Activated CD8-positive, alpha-beta memory T cell treated with anti-CD3 and anti-CD28 coated beads for 4 hours (primary cell): ENCODE measurements at places on chromosomes 2 and 18.

- no peak for DNase-seq
Observed at GRCh38 chr2:1521878-1522830, 108.9 kb downstream of the TPO start.

- DNase-seq = no peak
Observed at GRCh38 chr2:80303909-80304837, at the start of gene LRRTM1. Gene LRRTM1, minus strand, starts transcription at chr2:80304752. Its CDS starts 933 bp downstream, at chr2:80303819.

GRCh38 chr2:139067874-139068273 is 287.7 kb upstream of the NXPH2 start:
- DNase-seq = no peak

DNA sequence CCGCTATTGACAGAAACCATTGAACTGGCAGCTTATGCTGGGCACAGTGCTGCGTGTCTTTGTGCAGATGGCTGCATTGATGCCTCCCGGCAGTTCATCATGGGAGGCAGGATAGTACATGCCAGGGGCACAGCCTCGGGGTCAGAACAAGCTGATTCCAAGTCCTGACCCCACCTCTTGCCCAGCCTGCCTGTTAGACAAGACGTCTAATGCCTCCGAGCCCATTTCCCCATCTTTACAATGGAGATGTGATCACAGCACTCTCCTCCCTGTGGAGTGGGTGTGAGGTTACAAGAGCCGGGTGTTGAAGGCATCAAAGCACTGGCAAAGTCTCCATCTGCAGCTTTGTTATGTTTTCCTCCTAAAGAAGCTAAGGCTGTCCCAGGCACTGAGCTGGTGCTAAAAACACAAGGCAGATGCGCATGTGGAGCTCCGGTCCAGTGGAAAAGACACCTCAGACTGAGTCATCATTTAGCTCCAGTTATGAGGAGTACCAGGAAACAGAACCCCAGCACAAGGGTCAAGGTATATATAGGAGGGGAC is 125.7 kb upstream of the EPAS1 start:
- no peak for DNase-seq

GRCh38 chr2:203177361-203177760 is 61.5 kb upstream of the CYP20A1 start:
- no peak for DNase-seq

GRCh38 chr2:70668432-70668831 is 99.6 kb downstream of the ADD2 start:
- DNase-seq = no peak

DNA sequence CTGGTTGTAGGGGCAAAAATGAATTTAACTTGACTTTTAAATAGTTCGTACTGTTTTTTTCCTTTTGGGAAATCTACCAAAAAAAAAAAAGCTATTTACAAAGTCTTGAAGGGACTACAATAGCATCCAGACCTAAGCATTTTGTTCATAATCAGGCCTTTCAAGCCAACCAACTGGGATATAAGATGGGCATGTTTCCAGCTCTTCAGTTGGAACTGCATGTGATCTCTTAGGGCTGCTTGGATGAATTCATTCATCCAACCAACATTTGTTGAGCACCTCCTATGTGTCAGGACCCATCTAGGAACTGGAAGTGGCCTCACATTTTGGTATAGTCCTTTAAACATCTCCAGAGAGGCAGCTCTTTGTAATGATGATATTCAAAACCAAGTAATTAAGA is 98.6 kb downstream of the AAK1 start:
- no peak for DNase-seq

GRCh38 chr2:134736167-134736880 is 17.5 kb upstream of the TMEM163 start:
- no peak for DNase-seq

GRCh38 chr2:239143858-239144712 is 256.7 kb downstream of the HDAC4 start:
- DNase-seq = no peak

GRCh38 chr2:24220554-24221291 is 45.9 kb downstream of the FAM228A start:
- no peak for DNase-seq

GRCh38 chr2:240604291-240604938 is 17.9 kb downstream of the CAPN10 start:
- no peak for DNase-seq

DNA sequence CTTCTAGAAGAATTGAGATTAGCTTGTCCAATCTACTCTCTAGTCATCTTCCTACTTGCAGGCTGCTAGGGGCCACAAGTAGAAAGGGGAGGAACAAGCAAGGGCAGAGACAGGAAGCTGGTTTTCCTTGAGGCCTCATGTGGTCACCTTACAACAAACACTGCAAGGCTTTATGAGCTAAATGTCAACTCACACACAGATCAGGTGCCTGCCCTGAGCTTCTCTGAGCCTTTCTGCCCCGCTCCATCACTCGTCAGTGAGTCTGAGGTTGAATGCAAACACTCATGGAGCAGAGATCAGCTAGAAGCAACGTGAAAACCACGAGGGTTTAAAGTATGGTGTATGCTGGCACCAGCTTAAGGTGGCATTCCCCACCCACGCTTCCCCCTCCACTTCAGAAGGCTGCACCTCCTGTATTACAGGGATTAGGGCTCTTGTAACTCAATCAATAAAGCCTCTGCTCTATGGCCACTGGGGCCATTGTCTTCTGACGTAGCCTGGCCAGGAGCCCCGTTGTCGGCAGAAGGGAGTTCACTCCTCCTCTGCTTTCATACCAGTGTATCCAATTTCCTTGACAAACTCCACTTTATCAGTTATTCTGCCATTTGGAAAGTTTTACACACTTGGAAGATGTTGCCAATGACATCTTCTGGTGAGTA is 5.4 kb upstream of the CRYGC start:
- DNase-seq = no peak

GRCh38 chr2:213034585-213034984 is 116.8 kb downstream of the IKZF2 start:
- no peak for DNase-seq

GRCh38 chr2:199490049-199490448 is 32.3 kb upstream of the SATB2 start:
- DNase-seq = no peak

DNA sequence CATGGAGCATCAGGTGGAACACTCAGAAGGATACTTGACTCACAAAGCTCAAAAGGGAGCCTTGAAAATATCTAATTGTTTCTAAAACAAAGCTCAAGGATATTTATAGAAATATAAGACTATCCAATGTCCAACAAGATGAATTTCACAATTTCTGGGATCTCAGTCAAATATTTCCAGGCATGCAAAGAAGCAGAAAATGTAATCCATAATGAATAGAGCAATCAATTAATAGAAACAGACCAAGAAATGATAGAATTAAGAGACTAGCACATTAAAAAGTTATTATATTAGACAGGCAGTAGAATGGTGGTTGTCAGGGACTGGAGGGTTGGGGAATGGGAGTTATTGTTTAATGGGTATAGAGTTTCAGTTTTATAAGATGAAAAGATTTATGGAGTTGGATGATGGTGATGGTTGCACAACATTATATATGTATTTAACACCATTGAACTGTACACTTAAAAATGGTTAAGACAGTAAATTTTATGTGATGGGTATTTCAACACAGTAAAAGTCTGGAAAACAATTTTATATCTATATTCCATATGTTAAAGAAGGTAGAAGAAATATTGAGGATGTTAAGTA is 189.9 kb upstream of the PIEZO2 start:
- DNase-seq = no peak

GRCh38 chr2:60104514-60105505 is 448.6 kb downstream of the BCL11A start:
- DNase-seq = no peak

GRCh38 chr18:26700201-26700600 is 151.8 kb upstream of the KCTD1 start:
- DNase-seq = no peak

GRCh38 chr18:73724958-73725357 is 422.7 kb downstream of the FBXO15 start:
- no peak for DNase-seq

DNA sequence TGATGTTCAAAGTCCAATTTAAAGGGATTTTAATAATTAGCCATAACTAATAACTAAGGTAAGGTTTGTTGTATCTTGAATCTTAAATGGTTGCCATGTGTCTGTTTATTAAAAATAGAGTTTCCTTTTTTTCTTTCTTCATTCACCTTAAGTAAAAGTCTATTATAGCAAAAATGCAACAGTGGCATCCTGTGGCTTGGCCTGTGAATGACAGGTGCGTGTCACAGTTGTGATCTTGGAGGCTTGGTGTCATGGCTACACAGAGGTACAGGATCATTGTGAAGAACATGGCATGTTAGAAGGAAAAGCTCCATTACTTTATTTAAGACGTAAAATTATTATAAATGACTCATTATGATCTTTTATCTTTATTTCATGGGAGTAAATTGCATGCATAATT is 246.1 kb downstream of the BCL2 start:
- no peak for DNase-seq

DNA sequence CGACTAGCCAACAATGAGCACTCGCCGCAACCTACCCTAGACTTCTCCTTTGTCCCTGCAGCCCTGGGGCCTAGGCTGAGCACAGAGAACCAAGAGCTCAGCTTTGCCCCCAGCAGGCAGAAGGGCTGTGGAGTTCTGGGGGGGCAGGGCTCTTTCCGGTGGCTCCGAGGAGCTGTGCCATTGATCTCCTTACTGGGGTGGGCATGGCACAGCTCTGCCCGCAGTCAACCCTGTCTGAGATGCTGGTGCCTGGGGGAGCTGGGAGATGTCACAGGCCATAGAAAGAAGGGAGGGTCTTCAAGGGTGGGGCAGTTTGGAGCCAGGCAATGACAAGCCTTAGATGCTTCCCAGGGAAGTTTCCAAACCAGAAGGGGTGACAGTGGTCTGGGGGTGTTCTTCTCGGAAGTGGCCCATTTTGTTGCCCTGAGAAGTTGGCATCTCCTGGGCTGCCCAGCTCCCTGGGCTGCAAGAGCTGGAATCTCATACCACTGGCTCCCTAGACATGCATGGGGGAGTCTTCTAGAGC is 14.1 kb upstream of the GPR55 start:
- no peak for DNase-seq

- no peak for DNase-seq
Observed at GRCh38 chr18:13836559-13836958, 12.6 kb downstream of the MC5R start.

- no peak for DNase-seq
Observed at GRCh38 chr2:216758256-216759155, 63.2 kb upstream of the IGFBP5 start.

- no peak for DNase-seq
Observed at GRCh38 chr2:34179511-34179910, 580.4 kb upstream of the FAM98A start.

- no peak for DNase-seq
Observed at GRCh38 chr2:173957517-173957916, 7.7 kb downstream of the SP3 start.

DNA sequence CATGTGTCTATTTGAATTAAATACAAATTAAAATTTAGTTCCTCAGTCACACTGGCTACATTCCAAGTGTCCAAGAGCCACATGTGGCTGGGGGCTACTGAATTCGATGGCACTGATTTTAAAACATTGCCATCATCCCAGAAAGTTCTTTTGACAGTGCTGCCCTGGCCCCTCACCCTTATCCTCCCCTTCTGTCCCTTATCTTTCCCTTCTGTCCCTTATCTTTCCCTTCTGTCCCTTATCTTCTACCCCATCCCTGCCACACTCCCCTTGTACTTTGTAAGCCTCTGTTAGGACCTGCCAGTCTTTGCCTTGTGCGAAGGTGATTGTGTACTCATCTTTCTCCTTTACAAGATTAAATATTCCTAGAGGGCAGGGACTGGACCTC is 85.2 kb downstream of the DNMT3A start:
- no peak for DNase-seq

DNA sequence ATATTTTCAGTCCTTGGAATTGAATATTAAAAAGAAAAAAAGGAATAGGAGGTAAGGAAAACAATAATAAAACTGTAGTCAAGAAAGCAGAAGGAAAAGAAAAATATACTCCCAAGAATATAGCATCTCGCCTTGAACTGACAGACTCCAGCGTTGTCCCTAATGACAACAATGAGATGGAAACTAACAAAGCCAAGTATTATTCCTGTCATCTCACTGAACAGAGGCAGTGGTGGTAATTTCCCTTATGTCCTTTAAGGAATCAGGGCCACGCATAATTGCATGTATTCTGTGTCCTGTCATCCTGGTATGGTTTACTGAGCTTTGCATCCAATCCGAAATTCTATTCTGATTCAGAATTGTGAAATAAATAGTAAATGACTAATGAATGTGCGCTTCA is 158.9 kb downstream of the LRRTM4 start:
- no peak for DNase-seq

DNA sequence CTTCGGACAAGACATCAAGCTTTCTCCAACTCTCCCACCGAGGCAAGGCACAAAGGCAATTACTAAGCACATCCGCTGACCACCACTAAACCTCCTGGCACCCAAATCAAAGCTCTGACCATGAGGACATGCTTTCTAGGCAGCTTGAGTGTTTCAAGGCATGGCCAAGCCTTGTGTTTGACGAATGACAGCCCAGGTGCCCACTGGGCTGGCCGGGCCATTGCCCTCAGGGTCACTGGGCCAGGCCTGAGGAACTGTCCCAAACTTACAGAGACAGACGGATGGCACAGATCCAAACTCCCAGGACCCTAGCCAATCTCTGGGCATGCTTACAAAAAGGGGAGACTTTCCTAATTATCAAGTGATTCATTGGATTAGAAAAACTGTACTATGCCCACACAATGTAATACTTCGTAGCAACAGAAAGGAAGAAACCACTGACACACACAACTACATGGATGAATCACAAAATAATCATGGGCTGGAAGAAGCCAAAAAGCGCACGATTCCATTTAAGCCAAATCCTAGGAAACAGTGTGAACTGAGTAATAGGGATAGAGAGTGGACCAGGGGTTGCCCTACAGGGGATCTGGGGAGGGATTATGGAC is 20.2 kb downstream of the CRACDL start:
- no peak for DNase-seq

GRCh38 chr2:241122376-241123002 is 20.4 kb upstream of the MTERF4 start:
- DNase-seq = no peak

GRCh38 chr2:174591740-174592139 is 5.9 kb downstream of the WIPF1 start:
- DNase-seq = no peak

GRCh38 chr2:174120346-174120745 is 128.0 kb downstream of the OLA1 start:
- DNase-seq = no peak

DNA sequence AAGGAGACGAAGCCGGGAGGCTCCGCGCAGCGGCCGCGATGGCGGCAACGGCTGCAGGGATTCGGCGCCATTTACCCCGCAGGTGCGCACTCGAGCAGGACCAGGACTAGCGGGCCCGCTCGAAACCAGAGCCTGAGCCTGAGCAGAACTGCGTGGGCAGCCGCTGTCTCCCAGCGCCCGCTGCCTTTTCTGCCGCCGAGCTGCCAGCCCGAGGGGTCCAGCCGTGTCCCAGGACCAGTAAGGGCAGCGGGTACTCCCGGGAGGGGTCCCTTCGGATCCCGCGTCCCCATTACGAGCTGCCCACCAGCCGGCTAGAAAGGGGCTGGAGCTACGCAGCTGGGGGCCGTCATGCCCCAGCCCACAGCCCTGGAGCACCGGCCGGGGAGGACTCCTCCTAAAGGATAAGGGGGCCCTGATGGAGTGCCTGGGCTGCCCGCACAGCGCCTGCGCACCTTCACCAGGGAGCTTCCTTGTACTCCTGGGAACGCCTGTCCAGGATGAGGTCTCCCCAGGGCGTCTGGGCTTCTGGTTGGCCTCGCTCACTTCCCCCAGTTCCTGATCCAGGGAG is 9.9 kb downstream of the ALPP start:
- DNase-seq = no peak

- no peak for DNase-seq
Observed at GRCh38 chr2:189959450-189959849, 103.1 kb downstream of the MSTN start.

GRCh38 chr2:175984846-175985245 is 17.2 kb downstream of the LNPK start:
- DNase-seq = no peak

- no peak for DNase-seq
Observed at GRCh38 chr2:126749537-126749936, 93.6 kb downstream of the GYPC start.
